Activated T-cell treated with anti-CD3 and anti-CD28 coated beads, Interleukin-2, amount 50 U/mL, for 72 hours (primary cell): ENCODE measurements at places on chromosomes 1 and 21.
A peak's percentile ranks its signal among the peaks of the same experiment; 100 is the strongest.

DNA sequence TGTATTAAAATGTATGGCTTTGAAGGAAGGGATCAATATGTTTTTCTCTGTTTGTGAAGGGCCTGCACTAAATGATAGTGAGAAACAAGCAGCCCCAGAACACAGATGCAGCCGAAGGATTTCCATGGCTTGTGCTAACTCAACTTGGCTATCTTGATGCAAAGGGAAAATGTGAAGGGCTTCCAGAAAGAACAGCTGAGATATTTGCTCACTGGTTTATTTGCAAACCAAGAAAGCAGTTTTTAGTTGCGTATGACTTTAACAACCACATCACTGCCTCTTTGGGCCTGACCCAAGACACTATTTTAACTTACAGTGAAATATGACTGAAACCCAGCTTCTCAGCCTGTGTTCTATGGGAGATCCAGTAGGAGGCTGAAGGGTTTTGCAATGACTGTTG, 369.9 kb downstream of the SETD4 start:
- DNase-seq: no peak

GRCh38 chr1:100530880-100531487, 7.0 kb upstream of the GPR88 start:
- DNase-seq: peak; percentile 23

- DNase-seq: no peak
These were observed 1.3 kb downstream of the INAVA start for GRCh38 chr1:200895801-200896530.

DNA sequence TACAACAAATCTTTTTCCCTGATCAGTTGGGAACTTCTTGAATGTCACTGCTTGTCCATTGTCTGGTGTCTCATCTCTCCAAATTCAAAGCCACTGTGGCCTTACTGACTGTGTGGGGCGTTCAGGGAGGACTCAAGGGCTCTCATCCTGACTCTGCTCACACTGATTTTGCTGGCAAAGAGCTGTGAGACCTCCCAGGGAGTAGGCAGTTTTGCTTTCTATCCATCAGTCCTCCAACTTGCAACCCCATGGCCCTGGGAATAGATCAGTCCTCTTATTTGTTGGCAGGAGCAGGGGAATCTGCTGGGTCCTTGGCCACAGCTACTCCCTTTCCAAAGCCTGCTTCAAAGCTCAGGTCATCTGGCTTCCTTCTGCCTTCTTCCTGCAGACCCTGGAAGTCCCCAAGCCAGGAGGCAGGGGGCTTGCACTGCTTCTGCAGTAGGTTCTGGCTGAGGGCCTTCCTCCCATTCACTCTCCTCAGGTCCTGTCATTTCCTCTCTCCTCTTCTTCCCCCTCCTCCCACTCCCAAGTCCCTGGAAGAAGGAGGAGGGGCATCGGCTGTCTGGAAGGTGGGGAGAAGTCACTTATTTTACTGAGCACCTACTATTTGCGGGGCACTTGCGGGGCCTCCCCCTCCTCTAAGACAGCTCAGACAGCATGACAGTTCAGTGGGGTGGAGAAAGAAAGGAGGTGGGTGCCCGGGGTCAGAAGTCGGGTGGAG, 876 bp upstream of the NAV1 start:
- no peak for DNase-seq

- no peak for DNase-seq
These were observed 220.6 kb downstream of the TM2D1 start for GRCh38 chr1:61504305-61504704.

- no peak for DNase-seq
These were observed 122.7 kb downstream of the UCHL5 start for GRCh38 chr1:192936313-192937018.

GRCh38 chr1:175690915-175691314, 52.5 kb downstream of the TNR start:
- no peak for DNase-seq

GRCh38 chr1:113991467-113991997, 12.3 kb downstream of the OLFML3 start:
- no peak for DNase-seq

DNA sequence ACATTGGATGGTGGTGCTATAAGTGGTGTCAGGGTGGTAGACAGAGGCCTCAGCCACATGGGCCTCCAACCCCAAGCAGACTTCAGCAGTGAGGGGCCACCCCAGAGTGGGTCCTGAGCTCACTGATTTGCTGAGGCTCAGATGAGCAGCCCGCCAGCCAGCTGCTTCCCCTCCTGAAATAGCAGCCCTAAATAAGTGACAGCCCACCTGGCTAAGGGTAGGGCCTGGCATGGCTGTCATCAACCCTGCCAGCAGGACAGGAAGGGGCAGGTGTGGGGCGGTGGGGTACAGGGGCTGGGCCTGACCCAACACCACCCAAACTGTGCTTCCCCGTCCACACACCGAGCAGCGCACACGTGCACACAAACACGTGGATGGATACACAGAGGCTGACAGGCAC, 79.3 kb downstream of the GRIK3 start:
- DNase-seq: no peak

DNA sequence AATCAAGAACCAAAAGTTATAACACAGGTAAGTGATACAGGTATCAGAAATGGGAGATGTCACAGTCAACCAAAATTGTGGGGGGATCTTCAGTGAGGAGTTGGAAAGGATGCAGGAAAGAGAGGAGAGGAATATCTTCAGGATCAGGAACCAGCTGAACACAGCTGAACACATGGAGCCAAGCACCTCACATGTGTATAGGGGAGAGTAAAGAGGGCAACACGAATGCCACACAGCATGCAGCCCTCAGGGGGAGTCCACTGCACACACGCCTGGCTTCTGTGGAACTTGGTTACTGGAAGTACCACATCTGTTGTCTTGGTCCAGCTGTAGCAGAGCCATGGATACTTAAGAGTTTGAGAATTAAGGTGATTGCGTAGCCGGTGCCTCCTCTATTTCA, 218.8 kb downstream of the RGS7 start:
- no peak for DNase-seq
